ENCODE measurements at places on chromosomes 13 and 19. TPM values are rescaled to one million over a fixed set of nuclear protein-coding genes. Genes with fewer than 3 reads are reported as not detected.

DNA sequence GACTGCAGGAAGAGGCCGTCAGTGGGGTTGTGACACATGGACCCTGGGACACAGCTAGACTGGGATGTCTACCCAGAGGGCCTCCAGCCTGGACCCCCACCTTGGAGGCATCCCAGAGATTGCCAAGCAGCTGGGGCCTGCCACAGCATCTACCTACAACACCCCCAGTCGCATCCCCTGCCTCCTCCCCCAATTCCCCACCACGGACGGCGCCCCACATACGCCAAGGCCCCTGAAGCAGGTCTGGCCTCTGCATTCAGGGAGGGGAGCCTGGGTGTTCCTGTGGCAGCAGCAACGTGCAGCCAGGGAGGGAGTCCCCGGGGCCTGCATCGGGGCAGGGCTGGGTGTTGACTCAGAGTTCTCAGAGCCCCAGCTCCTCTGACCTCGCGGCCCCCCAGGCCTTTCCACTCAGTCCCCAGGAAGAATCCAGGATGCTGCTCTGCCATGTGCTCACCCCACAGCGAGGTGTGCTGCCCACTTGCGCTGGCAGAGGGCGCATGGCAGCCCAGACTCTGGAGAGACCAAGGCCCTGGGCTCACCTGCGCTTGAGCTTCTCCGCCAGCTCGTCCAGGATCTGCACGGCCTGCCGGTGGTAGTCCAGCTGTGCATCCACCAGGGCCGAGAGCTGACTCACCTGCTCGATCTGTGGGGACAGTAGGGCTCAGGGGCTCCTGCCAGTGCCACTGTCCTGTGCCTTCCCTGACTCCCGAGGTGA, 19.6 kb downstream of the MPND start:
- H3K27ac ChIP-seq: no peak overlapping the region

- no peak overlapping the region for H3K4me3 ChIP-seq
- peaks cover 4% of the 10 kb centered on the region for H3K27me3 ChIP-seq
- no peaks in the 10 kb centered on the region for H3K36me3 ChIP-seq
- H3K4me1 ChIP-seq: no peaks in the 10 kb centered on the region
- H3K27ac ChIP-seq: no peak overlapping the region
- no peak for DNase-seq
These were observed 9.0 kb upstream of the USP29 start for GRCh38 chr19:57110592-57111328.

GRCh38 chr19:40286235-40286970, 1.3 kb upstream of the AKT2 start:
- peaks cover 4% of the 10 kb centered on the region for H3K36me3 ChIP-seq
- no peak overlapping the region for H3K4me3 ChIP-seq
- DNase-seq: no peak
- H3K27me3 ChIP-seq: no peaks in the 10 kb centered on the region
- H3K27ac ChIP-seq: peak overlapping the region; percentile 95

DNA sequence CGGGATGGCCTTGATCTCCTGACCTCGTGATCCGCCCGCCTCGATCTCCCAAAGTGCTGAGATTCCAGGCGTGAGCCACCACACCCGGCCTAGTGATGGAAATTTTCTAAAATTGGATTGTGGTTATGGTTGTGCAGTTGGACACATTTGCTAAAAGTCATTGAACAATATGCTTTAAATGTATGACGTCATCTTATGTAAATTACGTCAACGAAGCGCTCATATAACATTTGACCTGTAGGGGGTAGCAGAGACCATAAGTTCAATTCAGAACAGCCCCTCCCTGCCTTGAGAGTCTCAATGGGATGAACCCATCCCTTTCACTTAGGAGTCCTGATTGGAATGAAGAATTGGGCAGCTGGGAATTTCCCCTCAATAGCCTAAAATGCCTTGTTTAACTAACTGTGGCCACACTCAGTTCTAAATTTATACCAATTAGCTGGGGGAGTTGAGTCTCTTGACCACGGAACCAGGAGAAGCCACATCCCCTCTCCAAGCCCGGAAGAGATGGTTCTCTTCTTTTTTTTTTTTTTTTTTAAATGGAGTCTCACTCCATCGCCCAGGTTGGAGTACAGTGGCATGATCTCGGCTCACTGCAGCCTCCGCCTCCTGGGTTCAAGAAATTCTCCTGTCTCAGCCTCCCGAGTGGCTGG, 15.2 kb upstream of the TLE6 start:
- H3K4me1 ChIP-seq: no peaks in the 10 kb centered on the region
- H3K4me3 ChIP-seq: peak overlapping the region; percentile 29
- no peaks in the 10 kb centered on the region for H3K27me3 ChIP-seq
- no peak overlapping the region for H3K27ac ChIP-seq
- no peaks in the 10 kb centered on the region for H3K36me3 ChIP-seq
- DNase-seq: no peak

DNA sequence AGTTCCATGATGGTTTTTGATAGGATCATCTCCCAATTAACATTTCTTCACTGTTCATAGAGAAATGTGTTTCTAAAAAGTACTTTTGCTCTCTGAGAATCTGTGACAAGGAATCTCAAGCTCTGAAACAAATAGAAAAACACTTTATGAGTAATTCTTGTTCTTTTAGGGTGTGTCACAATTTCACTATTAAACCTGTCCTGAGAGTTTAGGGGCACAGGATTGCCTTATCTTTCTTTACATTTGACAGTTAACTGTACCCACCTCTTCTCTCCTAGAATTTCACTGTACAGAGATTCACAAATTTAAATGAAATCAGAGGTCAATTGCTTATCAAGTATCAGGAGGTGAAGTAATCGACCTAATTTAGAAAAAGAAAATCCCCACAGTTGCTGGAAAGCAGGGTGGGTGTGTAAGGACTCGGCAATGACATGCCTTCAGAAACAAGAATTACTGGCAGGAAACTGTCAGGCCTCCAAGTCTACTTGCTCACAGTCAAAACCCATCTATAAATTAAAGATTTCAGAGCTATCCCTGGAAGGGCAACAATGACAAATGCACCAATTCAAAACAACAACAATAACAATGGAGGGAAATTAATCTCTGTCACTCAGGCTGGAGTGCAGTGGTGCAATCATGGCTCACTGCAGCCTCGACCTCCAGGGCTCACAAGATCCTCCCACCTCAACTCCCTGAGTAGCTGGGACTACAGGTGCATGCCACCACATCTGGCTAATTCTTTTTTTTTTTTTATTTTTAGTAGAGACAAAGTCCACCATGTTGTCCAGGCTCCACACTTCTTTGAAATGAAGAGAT, 250.2 kb downstream of the ABCC4 start:
- no peaks in the 10 kb centered on the region for H3K27me3 ChIP-seq
- H3K4me3 ChIP-seq: no peak overlapping the region
- H3K36me3 ChIP-seq: no peaks in the 10 kb centered on the region
- H3K4me1 ChIP-seq: no peaks in the 10 kb centered on the region
- DNase-seq: no peak
- H3K27ac ChIP-seq: no peak overlapping the region

Gene ZNF90
- 36.7 TPM for total RNA-seq

Gene ZNF730
- total RNA-seq: not detected

Gene S1PR4
- total RNA-seq: 36.0 TPM
